Left renal cortex interstitium (tissue), 4 donors: ENCODE measurements at places on chromosomes 12 and 14. TPM values are rescaled to one million over a fixed set of nuclear protein-coding genes. Genes with fewer than 3 reads are reported as not detected.

The CAPS2 gene
- 7.4 TPM for polyA plus RNA-seq

The AKAP5 gene
- 7.9 TPM for polyA plus RNA-seq

The HOXC13 gene
- not detected for polyA plus RNA-seq

The HSPA2 gene
- polyA plus RNA-seq = 29.8 TPM

The CAMKK2 gene
- polyA plus RNA-seq = 35.9 TPM

The RNFT2 gene
- 7.2 TPM for polyA plus RNA-seq

The CCDC196 gene
- 0.36 TPM for polyA plus RNA-seq

The TEX52 gene
- polyA plus RNA-seq = 2.3 TPM

The PRKAG1 gene
- polyA plus RNA-seq = 82.8 TPM

The CELA1 gene
- not detected for polyA plus RNA-seq

The CABP1 gene
- 5.2 TPM for polyA plus RNA-seq

The PIWIL1 gene
- 0.95 TPM for polyA plus RNA-seq

The ATXN2 gene
- 99.7 TPM for polyA plus RNA-seq

The ETNK1 gene
- 62.1 TPM for polyA plus RNA-seq
